ENCODE measurements at places on chromosomes 6 and 20. TPM values are rescaled to one million over a fixed set of nuclear protein-coding genes. Genes with fewer than 3 reads are reported as not detected.

The HSPA12B gene
- not detected for total RNA-seq

The SNX9 gene
- 0.64 TPM for total RNA-seq

The FAM162B gene
- not detected for total RNA-seq

The HAO1 gene
- total RNA-seq = not detected

The ENPP5 gene
- not detected for total RNA-seq

The ZC2HC1B gene
- total RNA-seq = 0.36 TPM

The TRAM2 gene
- total RNA-seq = 13.2 TPM

The SLC4A11 gene
- total RNA-seq = 1.9 TPM

The TNXB gene
- total RNA-seq = 2.5 TPM

The ERVFRD-1 gene
- not detected for total RNA-seq

The IMPG1 gene
- total RNA-seq = not detected

The TMEM244 gene
- not detected for total RNA-seq

The MMUT gene
- total RNA-seq = 11.1 TPM

The LY6G5C gene
- total RNA-seq = 1.7 TPM

The SLC13A3 gene
- not detected for total RNA-seq

The OPN5 gene
- total RNA-seq = not detected

The OOEP gene
- not detected for total RNA-seq

The ARMC12 gene
- total RNA-seq = 1.0 TPM

The ECT2L gene
- not detected for total RNA-seq

The GLP1R gene
- total RNA-seq = 0.05 TPM

The RCAN2 gene
- total RNA-seq = not detected

The FKBP1C gene
- total RNA-seq = 1.5 TPM

The SLC16A10 gene
- total RNA-seq = 10.6 TPM

The LGSN gene
- not detected for total RNA-seq

The MYCT1 gene
- not detected for total RNA-seq

The TMC2 gene
- total RNA-seq = not detected

The PRRT1 gene
- total RNA-seq = 0.15 TPM

The BEND6 gene
- total RNA-seq = 1.5 TPM

The MTHFD1L gene
- 69.1 TPM for total RNA-seq

The NOTCH4 gene
- 1.7 TPM for total RNA-seq

The BCL2L1 gene
- total RNA-seq = 60.0 TPM

Data from GM12878 (cell line).